Mesothelial cell of epicardium (in vitro differentiated cells): ENCODE measurements at places on chromosomes 7 and 10.

- no peak for DNase-seq
Observed at GRCh38 chr10:64750672-64751071, 1229.5 kb downstream of the REEP3 start.

- DNase-seq: peak; percentile 43
Observed at GRCh38 chr7:138797715-138798320, at the start of the genes ATP6V0A4 and TMEM213. Gene ATP6V0A4 (minus strand): TSS chr7:138798196. CDS start chr7:138771247, 26,949 bp downstream. Gene TMEM213 (plus strand): TSS chr7:138797994. CDS start chr7:138798105, 111 bp downstream.

GRCh38 chr7:92781117-92781720 lies 55.2 kb downstream of the CDK6 start:
- DNase-seq: no peak

DNA sequence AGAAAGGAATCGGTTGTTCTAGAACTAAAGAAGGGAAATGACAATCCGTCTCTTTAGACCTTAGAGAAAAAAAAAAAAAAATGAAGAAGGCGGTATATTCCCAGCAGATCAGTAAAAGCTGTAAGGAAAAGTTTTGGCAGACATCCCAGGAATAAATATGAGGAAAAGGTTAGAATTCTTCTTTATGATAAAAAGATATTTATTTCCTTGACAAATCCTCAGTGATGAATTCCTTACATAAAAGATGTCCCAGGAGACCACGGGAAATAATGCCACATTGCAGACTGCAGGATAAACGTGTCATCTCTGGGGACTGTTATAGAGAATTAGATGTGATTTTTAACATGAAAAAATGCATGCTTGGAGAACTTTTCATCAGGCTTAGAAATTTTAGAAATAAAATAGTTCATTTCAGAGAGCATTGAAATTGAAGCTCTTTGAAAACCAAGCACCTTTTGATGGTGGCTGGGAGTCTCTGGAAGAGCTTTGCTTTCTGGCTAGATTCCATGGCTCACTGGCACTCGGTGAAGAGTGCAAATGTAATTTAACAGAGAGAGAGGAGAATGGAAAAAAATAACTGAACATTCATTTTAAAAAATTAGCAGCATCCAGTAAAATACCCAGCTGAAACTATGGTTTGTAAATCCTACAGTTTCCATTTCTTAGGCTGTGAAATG lies 98.2 kb downstream of the PRPF18 start:
- no peak for DNase-seq

- no peak for DNase-seq
Observed at GRCh38 chr10:26169466-26169865, 47.1 kb upstream of the GAD2 start.

- no peak for DNase-seq
Observed at GRCh38 chr7:34916267-34916666, 121.0 kb downstream of the DPY19L1 start.

GRCh38 chr7:23161482-23161881 lies 20.4 kb upstream of the NUP42 start:
- DNase-seq: no peak

DNA sequence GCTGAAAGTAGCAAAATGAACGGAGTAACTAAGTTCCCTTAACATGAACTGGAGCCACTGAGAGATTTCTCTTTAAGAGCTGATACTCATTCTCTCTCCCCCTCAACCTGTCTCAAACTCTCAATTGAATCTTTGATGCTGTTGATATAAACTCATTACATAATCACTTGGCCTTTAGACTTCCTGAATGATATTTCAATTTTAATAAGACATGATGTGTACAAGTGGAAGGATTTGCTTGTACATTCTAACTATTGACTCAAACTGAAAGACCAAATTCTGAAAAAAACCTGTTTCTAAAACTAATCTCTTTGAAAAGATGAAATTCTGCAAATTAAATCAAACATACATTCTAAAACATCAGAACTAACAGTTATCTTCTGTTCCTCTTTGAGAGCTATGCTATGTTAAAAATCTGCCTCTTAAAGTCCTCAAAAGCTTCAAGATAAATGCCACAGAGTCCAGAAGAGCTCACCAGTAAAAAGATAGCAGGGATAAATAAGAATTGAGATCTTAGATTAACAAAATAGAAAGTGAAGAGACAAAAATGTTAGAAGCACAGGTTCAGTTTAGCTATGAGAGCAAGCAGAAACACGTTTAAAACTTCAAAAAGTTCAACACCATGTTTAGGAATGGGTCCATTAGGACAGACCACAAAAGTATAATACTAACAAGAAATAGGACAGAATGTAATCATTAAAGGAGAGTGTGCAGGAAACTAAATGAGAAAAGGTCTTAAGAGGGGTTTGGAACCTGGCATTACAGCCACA lies 46.1 kb downstream of the TNPO3 start:
- DNase-seq: no peak

- DNase-seq: no peak
Observed at GRCh38 chr10:30493609-30494530, 59.9 kb downstream of the MAP3K8 start.

DNA sequence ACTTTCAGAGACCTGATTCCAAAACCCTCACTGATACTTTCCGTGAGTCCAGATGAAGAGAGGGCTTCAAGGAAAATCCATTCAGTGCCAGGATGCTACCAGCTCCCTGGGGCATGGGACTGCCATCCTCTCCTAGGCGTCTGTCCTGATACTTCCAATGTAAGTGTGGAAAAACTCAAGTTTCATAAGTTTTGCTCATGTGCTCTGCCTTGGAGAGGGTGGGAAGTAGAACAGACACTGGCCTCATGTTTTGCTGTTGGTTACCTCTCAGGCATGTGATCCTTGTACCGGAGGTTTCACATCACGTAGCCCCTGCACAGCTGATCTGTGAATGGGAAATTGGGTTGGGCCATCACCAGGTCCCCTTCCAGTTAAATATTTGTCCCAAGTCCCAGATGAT lies 517.1 kb downstream of the RPS24 start:
- no peak for DNase-seq

DNA sequence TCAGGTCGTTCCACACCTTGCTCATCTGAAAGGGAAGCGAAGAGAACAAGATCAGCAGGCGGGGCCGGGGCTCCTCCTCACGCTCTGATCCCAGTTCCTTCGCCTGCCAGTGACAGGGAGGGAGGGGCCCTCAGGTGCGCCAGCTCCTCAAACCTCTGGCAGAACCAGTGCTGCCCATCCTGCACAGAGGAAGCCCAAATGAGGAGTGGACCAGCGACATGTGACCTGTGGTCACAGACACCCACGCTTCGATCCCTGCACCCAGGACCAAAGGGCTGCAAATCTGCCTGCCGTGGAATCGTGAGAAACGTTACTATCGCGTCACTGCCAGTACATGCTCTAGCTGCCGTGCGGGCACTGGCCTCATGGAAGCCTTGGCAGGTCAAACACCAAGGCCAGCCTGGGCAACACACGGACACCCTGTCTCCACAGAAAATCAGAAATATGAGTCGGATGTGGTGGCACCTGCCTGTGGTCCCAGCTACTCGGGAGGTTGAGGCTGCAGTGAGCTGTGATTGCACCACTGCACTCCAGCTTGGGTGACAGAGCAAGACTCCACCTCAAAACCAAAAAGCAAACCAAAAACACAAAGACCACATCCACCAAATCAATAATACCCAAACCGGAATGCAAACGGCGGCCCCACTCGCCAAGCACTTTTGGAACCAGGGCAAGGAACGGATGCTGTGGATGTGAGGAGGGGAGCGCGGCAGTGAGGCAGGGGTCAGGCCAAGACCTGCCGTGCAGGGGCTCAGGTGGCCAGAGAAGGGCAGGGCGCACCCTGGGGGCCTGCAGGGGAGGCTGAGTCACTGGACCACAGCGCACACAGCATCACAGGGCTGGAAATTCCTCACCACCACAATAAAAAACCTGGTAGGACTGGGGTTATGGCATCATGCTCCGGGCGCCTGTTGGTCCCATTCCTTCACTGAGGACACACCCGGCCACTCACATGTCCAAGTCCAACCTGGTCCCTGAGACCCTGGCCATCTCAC lies 13.4 kb downstream of the NUDT1 start:
- no peak for DNase-seq

- DNase-seq: no peak
Observed at GRCh38 chr10:125629758-125630376, 53.1 kb downstream of the TEX36 start.

DNA sequence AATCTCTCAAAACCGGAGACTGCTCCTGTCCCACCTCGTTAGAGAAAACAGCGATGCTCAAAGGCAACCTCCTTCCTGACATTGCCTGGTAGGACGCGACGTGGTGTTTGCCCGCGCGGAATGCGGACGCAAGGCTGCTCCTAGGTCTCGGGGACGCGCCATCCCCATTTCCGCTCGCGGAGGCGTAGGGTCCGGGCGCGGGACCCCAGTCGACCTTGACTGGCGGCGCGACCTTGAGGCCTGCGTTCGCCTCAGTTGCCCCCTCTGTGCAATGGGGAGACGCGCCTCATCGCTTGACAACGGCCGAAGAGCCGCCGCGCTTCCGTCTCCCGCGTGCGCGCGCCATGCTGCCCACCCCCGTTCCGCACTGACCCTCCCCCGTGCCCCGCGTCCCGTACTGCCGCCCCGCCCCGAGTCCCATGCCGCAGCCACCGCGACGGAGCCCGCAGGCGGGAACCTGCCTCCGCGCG lies 412 bp upstream of the PPIA start:
- DNase-seq: no peak

DNA sequence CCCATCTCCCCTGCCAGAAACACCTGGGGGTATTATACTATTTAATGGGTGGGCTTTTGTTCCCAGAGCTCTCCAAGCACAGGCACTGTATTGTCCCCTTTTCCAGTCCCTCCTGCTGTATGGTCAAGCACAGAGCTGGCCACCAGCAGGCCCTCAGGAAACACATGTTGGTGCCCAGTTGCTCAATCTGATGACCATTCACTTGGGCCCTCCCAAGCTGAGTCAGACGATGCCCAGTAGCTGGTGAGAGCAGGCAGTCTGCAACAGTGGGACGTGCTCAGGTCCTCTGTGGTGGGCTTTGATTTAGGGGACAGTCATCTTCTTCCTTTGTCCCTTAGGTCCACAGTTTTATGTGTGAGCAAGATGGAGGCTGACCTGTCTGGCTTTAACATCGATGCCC lies 11.8 kb downstream of the SFXN2 start:
- no peak for DNase-seq

- no peak for DNase-seq
Observed at GRCh38 chr10:70253878-70254765, 20.9 kb upstream of the PPA1 start.

DNA sequence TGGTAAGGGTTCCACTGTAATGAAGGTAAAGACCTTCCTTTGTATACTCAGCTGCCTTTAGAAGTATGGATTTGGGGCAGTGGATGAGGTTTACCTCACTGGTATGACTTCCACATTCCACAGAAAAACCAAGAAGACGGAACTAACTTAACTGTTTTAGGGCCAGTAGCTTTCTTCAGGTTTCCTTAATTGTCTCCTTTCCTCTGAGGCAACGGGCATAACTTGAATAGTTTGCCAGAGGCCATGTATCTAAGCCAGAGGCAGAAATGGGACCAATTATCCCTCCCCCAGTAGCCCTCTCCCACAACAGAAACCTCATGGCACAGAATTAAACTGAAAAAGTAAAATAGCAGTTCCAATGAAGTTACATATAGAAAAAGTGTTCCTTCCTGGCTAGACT lies 281.7 kb downstream of the PHTF2 start:
- no peak for DNase-seq

DNA sequence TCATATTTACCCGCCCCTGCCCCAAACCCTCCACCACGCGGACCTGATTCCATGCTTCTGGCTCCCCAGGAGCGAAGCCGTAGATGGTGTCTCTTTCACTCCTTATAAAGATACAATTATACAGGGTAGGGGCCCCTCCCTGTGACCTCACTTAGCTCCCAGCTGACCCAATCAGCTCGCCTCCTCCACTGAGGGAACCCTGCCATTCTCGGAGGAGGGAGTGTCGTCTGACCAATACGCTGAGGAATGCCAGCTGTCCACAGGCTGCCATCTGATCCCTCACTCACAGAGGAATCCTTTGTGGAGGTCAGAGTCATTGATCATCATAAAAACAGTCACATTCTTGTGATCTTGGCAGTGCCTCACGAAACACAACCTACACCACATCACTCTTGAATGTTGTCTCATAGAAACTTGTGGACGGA lies 67.5 kb upstream of the INSIG1 start:
- no peak for DNase-seq

DNA sequence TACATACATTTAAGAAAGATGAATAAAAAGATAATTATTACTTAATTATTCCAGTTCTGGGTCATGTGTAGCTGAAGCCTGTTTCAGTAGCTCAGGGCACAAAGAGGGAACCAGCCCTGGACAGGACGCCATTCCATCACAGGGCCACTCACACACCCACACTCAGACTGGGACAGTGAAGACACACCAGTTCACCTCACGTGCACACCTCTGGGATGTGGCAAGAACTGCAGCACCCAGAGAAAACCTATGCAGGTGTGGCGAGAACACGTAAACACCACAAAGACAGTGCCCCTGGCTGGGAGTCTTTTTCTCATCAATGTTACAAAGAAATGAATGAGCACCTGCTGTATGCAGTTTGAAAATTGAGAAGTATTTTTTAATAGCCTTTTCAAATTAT lies 1.6 kb upstream of the IDI1 start:
- no peak for DNase-seq

DNA sequence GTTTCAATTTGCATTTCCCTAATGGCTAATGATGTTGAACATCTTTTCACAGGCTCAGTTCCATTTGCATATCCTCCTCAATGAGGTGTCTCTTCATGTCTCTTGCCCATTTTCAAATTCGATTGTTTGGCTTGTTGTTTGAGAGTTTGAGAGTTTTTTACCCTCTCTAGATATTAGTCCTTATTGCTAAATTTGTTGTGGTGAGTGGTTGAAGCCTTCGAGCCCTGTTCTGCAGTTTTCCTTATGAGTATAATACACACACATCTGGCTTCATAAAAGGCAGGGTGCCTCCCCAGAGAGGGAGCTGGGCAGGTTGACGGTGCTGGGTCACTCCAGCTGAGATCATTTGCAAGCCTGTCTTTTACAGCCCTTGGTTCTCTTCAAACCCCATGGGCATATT lies 65.1 kb downstream of the RGS10 start:
- no peak for DNase-seq

DNA sequence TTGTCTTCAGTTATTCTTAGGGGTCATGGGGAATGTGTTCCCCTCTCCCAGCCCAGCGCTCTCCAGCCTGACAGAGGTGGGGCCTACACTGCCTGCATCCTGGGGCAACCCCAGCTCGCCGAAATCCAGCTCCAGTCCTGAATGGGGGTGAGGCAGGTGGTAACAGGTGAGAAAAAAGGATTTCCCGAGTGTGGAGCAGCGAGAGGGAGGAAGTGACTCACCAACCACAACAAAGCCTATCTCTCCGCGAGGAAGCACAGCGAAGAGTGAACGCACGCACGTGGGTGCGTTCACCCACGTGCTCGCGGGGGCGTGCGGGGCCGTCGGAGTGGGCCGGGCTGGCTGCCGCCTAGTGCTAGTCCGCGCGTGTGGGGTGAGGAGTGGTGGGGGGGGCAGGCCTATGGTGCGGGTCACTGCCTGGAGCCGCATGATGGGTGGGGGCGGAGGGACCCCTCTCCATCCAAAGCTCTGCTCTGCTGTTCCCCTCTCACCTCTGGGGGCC lies 855 bp upstream of the PALD1 start:
- DNase-seq: no peak

- DNase-seq: no peak
Observed at GRCh38 chr7:67923286-67923685, 926.7 kb downstream of the TYW1 start.
